ENCODE measurements at places on chromosomes 1 and 21. TPM values are rescaled to one million over a fixed set of nuclear protein-coding genes. Genes with fewer than 3 reads are reported as not detected.
A peak's percentile ranks its signal among the peaks of the same experiment; 100 is the strongest.

DNA sequence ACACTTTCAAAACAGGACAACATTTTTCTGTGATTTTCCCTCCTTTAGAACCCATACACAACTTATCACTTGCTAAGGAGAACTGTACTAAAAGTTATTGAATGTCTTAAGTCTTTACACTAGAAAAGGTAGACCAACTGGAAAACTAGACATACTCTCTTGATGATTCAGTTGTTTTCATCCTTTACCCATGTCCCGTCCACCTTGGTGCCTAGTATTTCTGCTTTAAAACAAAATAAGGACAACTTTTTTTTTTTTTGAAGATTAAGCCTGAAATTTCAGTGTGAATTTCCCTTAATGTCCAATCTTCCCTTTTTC is 4.5 kb downstream of the CDKN2C start:
- no peak for DNase-seq

CFAP74 gene
- total RNA-seq, result not detected

DNA sequence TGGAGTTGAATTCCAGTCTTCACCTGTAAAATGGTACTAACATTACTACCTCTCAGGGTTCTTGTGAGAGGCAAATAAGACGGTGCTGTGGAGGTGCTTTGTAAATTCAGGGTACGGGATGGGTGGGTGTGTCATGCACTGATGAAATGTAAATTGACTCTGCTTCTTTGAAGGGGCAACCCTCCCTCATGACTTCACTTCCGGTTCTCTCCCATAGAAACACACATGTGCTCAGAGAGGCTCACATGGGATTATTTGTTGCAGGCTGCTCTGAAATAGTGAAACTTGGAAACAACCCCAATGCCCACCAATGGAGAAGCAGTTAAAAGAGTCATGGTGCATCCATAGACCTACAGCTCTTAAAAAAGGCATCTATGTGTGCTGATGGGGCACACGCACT is 44.9 kb upstream of the SCMH1 start:
- no peak for DNase-seq

DNA sequence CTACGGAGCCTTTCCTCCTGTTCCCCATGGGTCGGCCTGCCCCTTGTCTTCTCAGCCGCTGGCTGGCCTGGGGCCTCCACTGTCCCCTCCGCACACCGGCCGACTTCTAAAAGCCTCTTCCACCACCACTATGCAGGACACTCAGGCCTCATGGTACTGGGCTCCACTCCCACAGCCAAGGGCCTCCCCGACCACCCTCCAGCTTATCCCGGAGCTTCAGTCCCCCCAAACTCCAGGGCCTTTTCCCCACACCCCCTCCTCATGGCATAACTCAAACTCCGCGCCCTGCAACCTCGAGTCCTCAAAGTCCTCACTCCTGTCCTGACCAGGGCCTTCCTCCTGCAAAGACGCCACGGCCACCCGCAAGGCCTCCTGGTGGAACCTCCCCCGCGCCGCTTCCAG is 2.0 kb downstream of the LRRC41 start:
- no peak for DNase-seq

GRCh38 chr21:16113052-16113715 is 383.4 kb downstream of the USP25 start:
- no peak for DNase-seq

MPZ gene
- total RNA-seq, result 5.5 TPM

GRCh38 chr1:204703268-204703664 is 17.7 kb upstream of the LRRN2 start:
- DNase-seq, result peak; percentile 35

DNA sequence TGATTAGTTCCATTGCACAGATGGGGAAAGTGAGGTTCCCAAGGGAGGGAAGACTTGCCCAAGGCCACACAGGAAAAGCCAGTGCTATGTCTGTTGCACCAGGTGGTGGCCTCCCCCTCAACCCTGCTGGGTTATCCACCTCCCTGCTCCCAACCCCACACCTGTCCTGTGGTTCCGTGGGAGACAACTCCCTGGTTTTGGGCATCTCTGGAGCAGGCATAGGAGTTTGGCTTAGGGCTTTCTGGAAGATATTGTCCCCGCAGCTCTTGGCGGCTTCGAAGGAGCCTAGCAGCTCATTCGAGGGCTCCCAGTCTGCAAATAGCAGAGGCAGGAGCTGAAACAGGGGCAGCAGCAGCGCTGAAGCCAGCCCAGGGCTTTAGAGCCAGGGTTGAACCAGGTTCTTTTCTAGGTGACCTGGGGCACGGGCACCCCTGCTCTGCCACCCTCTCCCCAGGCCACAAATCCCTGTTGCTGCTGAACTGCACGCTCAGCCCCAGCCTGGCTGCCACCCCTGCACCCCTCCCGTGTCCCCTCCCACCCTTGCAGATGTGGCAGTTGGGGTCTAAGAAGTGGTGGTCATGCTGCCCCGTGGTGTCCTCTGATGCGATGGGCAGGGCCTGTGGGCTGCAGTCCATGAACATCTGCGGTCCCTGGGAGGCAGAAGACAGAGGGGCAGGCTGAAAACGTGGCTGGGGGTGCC is 22.1 kb downstream of the SPOCD1 start:
- peak; percentile 75 for DNase-seq

TFF2 gene
- total RNA-seq, result not detected

DNA sequence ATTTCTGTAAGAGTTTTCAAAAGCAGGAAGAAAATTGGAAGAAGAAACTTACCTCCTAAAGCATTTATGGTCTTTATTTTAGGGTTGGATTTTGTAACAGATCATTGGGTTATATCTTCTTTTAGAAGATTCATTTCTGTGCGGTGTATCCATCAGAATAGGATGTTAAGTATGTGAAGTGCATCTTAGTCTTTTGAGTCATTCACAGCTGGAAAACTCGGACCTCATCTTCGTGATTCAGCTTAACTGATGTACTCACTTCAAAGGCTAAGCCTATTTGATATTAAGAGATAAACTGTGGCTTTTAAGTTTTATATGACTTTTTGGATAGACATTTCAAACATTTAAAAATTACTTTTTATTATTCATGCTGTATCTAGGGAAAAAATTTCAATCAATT is 56.3 kb downstream of the GIPC2 start:
- no peak for DNase-seq

PKP1 gene
- total RNA-seq, result 11.5 TPM

- no peak for DNase-seq
These were observed 21.4 kb downstream of the MYBPH start for GRCh38 chr1:203153989-203154821.

CNR2 gene
- total RNA-seq, result not detected

- DNase-seq, result no peak
These were observed at the start of gene ARHGEF10L for GRCh38 chr1:17539477-17540254. Gene ARHGEF10L, plus strand, starts transcription at chr1:17539698. Its CDS starts 40,898 bp downstream, at chr1:17580596.

- DNase-seq, result no peak
These were observed 198.7 kb downstream of the KCNT2 start for GRCh38 chr1:196409586-196409985.

TSPEAR gene
- total RNA-seq, result not detected

DNA sequence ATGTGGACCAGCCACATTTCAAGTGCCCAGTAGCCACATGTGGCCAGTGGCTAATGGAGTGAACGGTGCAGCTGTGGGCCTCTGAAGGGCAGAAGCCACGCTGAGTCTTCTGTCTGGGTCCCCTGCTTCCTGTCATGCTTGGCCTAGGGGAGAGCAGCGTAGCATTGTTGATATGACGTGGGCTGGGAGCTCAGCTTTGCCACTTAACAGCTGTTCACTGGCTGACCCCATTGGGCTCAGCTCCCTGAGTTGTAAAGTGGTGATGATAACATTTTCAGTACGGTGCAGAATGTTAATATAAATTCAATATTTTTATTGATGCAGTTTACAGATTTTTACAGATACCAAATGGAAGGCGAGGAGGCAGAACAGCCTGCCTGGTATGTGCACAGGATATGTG is 4.5 kb downstream of the PODN start:
- peak; percentile 41 for DNase-seq

SPAG17 gene
- not detected for total RNA-seq

SLAMF1 gene
- 0.84 TPM for total RNA-seq

LAD1 gene
- total RNA-seq, result 0.51 TPM

GRCh38 chr21:45378258-45378966 is 26.6 kb upstream of the COL18A1 start:
- DNase-seq, result peak; percentile 55

ZSCAN20 gene
- 2.9 TPM for total RNA-seq

CLDN8 gene
- total RNA-seq, result not detected

DNA sequence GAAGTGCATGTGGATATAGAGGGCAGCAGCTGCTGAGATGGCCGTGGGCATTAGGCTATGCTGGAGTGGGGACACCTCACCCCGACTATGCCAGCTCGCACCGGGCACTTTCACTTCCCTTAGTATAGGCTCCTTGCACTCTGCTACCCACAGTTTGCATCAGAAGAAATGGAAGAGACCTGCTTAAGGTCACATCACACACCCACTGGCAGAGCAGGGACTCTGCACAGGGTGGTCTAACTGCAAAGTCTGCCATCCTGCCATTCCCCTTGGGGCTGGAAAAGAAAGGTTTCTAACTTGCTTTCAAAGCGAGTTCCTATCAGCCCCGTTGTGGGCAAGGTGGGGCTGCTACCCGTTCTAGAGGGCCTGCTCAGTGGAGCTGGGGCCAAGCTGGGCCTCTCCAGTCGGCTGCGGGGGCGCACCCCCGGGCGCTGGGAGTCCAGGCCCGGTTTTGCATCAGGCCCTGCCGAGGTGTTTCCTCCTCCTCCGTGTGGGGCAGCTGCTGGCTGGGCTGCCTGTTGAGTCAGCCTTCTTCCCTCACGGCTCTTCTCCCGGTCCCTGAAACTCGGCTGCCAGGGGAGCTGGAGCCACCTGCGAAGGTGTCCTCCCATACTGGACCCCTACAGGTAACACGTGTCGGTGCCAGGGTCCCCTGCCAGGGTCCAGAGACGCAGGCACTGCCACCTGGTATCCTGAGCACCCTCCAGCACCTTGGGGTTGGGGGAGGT is at the start of gene SYTL1:
SYTL1 (plus strand) TSS at position 498 of the 728 bp plus-strand sequence. CDS start 3,313 bp downstream, outside the sequence.
- no peak for DNase-seq

DNA sequence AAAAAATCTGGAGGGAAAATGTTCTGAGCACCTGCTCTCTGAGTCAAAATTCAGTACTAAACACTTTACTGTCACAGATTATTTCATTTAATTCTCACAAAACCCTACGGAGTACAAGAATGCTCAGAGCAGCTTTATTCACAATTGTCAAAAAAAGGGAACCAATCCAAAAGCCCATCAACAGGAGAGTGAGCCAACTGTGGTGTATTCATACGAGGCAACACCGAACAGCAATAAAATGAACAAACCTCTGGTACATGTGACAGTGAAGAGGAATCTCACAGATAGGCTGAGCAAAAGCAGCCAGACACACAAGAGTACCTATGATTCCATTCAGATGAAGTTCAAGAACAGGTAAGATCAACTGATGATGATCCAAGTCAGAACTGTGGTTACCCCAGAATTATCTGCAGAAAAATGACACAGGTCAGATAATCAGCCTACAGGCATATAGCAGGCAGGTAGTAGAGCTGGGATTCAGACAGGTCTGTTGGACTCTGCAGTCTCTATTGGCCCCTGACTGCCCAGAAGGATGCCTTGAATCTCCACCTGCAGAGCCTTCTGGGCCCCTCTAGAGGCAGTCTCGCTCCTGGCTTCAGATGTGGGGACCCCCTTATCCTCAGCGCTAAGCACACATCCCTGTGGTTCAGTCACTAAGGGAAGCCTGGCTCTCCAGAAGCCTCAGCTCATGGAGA is 19.2 kb downstream of the SLC9A1 start:
- no peak for DNase-seq

- DNase-seq, result no peak
These were observed 129.4 kb downstream of the SMYD3 start for GRCh38 chr1:246377625-246378153.

DNA sequence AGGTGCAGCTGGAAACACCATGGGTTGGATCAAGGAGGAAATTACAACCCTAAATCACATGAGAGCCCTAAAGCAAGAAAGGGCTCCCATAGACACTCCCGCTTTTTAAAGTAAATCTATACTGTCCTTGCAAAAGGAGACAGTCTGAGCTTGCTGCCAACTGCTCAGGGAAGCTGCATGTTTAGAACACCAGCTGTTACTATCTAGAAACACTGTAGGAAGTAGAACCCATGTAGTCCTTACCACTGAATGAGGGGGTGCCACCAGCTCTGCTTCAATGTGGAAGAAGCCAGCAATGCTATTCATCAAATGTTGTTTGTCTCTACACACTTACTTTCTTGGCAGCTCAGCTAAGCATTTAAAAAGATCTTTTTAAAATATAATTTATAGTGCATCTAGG is 79.8 kb downstream of the PIGK start:
- no peak for DNase-seq

DNA sequence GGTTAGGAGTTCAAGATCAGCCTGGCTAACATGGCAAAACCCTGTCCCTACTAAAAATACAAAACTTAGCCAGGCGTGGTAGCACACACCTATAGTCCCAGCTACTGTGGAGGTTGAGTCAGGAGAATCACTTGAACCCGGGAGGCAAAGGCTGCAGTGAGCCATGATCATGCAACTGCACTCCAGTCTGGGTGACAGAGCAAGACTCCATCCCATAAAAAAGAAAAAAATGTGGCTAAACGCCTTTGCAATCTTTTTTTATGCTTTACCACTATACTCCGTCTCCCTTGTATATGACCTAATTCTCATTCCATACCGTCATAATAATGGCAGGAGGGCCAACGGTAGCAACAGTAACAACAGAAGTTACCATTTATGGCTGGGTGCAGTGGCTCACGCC is 109.5 kb downstream of the ASH1L start:
- DNase-seq, result no peak

DNA sequence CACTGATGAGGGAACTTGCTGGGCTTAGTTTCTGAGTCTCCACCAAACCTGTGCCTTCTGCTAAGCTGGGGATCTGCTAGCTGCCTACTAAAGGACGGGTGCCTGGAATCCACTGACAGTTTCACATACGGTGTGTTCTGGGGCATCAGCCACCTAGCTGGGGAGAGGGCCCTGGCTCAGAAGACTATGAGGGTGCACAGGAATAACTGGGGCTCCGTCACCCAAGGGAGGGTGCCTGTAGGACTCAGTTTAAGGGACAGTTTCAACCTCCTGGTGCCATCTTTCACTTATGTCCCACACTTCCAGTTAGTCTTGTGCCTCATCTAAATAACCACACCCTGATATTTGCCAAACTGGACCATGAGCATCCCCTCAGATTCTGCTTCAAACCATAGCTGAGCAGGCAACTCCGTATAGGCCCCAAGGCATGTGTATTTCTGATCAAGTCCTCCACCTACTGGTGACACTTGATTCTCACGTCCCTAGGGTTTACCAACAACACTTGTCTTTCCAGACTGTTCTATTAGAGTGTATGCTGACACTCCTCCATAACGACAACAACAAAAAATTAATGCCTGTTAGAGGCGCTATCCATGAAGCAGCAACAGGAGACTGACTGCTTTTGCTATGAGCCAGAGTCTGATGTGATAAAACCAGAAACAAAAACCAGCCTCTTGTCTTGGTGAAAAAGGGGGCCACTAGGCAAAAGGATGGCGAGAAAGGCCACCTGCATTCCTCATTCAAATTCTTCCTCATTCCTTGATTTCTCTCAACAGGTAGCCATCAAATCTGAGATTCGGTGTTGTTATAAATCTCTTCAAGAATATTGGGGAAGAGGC is 55.0 kb upstream of the PAXBP1 start:
- no peak for DNase-seq

- DNase-seq, result no peak
These were observed 561 bp downstream of the SLC26A9 start for GRCh38 chr1:205942631-205943159.

NBPF6 gene
- not detected for total RNA-seq

CR1 gene
- 31.2 TPM for total RNA-seq

HOOK1 gene
- not detected for total RNA-seq
